ENCODE measurements at places on chromosomes 6 and 20.
A peak's percentile ranks its signal among the peaks of the same experiment; 100 is the strongest.

DNA sequence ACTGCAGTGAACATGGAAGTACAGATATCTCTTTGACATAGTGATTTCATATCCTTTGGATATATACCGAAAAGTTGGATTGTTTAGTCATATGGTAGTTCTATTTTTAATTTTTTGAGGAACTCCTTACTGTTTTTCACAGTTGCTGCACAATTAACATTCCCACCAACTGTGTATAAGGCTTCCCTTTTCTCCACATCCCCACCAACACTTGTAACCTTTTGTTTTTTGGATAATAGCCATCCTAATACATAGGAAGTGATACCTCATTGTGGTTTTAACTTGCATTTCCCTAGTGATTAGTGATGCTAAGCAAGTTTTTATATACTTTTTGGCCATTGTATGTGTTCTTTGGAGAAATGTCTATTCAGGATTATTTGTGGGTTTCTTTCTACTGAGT lies 45.1 kb upstream of the TENT5A start:
- no peak for DNase-seq

- DNase-seq, result no peak
Observed at GRCh38 chr20:2798814-2799213, 1.6 kb downstream of the CPXM1 start.

DNA sequence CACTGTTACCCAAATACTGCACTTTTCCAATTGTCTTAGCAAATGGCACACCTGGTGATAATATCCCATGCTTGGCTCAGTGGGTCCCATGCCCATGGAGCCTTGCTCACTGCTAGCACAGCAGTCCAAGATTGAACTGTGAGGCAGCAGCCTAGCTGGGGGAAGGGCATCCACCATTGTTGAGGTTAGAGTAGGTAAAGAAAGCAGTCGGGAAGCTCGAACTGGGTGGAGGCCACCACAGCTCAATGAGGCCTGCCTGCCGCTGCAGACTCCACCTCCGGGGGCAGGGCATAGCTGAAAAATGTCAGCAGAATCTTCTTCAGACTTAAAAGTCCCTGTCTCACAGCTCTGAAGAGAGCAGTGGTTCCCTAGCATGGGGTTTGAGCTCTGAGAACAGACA lies 9.2 kb upstream of the CST2 start:
- DNase-seq, result no peak

- DNase-seq, result no peak
Observed at GRCh38 chr6:64294034-64294433, 658.4 kb downstream of the PHF3 start.

GRCh38 chr6:13526727-13527670 lies 39.6 kb upstream of the GFOD1 start:
- peak; percentile 80 for DNase-seq

GRCh38 chr6:148431413-148431812 lies 88.8 kb downstream of the SASH1 start:
- no peak for DNase-seq

DNA sequence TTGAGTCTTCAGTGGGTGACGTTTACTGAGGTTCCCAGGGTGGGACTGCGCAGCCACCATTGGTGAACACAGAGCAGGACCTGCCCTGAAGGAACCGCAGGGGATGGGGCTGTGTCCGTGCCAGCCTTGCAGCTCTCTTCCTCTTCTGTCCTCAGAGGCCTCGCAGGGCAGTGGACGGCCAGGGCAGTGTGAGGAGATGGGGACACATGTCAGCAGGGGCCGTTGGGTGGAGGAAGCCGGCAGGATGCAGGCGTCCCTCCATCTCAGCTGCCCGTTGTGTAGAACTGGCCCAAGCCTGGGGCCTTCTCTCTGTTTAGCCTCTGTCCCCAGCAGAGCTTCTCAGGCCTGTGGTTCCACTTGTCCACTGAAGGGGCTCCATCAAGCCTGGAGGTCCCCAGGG lies 53.6 kb upstream of the SMOC2 start:
- DNase-seq, result no peak

- no peak for DNase-seq
Observed at GRCh38 chr20:13684566-13685222, 46.0 kb upstream of the TASP1 start.

GRCh38 chr20:25030007-25030648 lies 27.8 kb downstream of the ACSS1 start:
- DNase-seq, result no peak

- DNase-seq, result no peak
Observed at GRCh38 chr6:167094436-167094819, 28.5 kb upstream of the CCR6 start.

DNA sequence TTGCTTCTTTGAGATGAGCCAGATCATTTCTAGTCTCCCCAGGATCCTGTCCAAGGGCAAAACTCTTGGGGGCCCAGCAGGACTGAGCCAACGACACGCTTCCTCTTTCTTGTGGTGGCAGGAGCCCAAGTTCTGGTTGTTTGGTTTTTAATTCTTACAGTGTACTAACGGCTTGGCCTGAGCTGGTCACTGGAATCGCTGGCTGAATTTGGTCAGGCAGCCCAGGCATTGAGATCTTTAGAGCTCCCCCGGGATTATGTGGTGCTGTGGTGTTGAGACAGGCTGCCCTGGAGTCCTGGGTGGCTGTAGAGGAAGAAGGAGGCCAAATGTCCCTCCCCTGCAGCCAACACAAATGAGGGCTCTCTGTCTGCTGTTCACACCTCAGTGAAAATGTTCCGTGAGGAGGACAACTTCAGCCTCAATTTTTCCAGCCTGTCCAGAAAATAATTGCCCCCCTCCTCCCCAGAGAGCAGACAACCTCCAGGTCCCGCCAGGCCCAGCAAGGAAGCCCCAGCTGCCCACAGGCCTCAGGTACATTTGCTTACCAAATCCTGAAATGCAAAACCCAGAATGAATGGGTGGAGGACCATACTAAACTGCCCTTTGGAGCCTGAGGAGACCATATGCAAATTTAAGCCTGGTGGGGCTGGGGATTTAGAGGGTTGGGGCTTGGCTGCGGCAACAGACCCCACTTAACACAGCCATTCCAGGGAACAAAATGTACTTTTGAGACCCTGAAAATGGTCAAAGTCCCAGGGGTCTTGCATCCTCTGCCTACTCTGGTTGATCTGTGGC lies 23.6 kb downstream of the BNIP5 start:
- DNase-seq, result no peak

GRCh38 chr6:33994472-33995308 lies 151.2 kb downstream of the GRM4 start:
- no peak for DNase-seq

- no peak for DNase-seq
Observed at GRCh38 chr6:2037237-2037926, 208.0 kb downstream of the GMDS start.

GRCh38 chr6:143396497-143397226 lies 53.8 kb downstream of the ADAT2 start:
- DNase-seq, result no peak

DNA sequence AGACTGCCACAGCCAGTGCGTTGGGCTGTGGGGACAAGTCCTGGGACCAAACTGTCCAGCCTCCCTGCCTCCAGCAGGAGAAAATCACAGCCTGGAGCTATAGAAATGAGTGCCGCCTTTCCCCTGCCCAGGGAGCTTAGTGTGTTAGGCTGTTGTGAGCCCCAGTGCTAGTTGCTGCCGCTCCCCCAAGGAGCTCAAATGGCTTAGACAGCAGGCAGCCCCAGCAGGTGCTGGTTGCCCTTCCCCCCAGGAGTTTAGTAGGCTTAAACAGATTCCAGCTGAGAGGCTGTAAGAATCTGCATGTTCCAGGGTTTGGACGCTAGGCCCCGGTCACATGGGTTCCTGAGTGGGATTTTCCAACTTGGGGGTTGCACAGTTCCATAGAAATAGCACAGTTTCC lies 27.2 kb upstream of the HMGN3 start:
- DNase-seq, result no peak

DNA sequence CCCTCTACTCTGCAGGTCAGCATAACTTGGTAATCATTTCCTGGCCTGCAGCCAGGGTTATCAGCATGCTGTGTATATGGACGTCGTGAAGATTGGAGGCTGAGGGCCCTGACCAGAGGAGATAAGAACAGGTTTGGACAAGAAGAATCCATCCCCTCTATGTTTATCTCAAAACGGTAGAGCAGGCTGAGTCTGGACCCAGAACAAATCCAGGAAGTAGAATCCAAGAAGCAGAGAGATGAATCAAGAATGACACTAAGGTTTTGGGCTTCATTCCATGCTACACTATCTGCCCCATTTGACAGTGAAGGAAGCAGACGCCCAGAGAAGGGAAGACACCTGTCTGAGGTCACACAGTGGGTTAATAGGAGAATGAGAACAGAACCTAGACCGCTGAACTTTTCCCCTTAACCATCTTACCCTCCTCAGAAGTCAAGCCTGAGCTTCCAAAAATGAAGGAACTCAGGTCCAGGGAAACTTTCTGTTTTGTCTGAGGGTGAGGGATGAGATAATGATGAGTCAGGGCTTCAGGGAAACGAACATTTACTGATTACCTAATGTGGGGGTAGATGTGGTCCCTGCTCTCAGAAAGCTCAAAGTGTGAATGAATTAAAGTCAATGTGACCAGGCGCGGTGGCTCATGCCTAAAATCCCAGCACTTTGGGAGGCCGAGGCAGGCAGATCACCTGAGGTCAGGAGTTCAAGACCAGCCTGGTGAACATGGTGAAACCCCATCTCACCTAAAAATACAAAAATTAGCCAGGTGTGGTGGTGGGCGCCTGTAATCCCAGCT lies 9.4 kb upstream of the COMMD7 start:
- no peak for DNase-seq

GRCh38 chr6:134936476-134936875 lies 13.4 kb downstream of the ALDH8A1 start:
- DNase-seq, result no peak

DNA sequence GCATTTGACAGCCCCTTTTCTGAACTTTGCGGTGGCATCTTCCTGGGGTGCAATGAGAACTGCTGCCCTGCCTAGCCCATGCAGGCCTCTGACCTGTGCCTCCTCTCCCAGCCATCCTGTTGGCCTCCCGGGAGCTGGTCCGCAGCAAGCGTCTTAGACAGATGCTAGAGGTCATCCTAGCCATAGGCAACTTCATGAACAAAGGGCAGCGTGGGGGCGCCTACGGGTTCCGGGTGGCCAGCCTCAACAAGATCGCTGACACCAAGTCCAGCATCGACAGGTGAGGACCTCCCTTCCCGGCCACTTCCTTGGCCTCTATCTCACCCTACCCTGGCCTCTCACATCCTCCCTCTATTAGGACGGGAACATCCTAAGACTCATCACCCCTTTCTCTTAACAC lies 37.6 kb downstream of the MOCS1 start:
- DNase-seq, result no peak

DNA sequence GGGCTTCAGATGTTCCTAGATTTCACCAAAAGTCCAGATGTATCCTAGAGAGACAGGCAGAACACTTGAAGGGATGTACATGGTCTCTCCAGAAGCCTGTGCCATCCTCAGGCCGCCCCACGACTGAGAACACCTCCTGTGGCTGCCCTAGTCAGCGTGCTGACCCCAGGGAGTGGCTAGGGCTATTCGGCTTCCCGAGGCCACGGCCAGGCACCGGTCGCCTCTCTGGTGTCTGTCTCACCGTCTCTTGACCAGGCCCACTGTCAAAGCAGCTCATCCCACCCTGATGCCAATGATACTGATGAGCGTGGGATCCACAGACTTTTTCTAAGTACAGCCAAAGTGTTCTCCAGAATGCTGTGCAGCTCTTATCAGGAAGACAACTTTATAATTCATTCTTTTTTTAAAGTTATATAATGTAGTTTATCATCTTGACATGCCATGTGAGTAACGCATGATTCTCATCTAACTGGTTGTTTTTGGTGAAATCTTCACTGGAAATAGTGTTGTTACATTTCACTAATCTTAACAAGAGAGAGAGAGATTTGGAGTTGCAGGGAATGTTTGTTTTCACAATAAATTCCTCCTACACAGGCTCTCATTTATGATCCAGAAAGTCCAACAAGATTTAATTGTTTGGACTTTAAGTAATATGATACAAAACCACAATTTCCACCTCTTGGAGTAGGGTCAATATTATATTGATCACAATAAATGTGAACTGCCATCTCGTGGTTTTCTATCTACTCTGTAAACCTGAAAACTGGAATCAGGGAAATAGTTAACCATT lies 41.7 kb upstream of the KLHL31 start:
- no peak for DNase-seq

GRCh38 chr6:89941031-89941762 lies 46.9 kb downstream of the GJA10 start:
- DNase-seq, result no peak

- no peak for DNase-seq
Observed at GRCh38 chr6:169642455-169642854, 59.4 kb downstream of the WDR27 start.

Data from NCI-H2081 treated with DMSO at 0.1 percent for 48 hours (cell line).